ENCODE measurements at places on chromosomes 6 and 20.

DNA sequence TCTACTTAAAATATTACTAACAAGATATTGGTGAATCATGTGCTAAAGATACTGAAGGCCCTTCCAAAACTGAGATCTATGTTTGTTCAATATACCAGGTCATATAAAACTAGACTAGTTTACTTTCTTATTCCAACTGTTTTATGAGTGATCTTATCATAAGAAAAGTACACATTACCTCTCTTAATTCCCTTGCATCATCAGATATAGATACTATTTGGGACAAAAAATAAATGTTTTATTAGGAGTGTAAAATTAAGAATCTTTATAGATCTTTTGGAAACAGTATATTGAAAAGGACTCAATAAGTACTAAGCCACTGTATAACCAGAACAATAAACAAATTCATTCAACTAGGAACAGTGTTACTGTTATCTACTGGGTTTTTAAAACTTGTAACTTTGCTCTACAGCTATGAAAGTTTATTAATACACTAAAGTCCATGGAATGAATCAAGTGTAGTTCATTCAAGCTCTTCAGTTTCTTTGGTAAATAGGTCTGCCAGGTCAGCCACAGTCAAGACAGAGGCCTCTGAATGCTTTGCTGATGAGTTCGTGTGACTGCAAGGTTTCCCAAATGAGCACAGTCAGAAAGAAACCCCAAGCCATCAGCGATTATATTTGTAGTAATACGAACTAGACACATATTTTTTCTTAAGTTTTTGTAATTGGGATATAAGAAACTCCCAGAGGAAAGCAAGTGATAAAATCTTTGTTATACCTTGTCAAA, 71.8 kb upstream of the FBXO30 start:
- peaks cover 2% of the 10 kb centered on the region for H3K4me1 ChIP-seq
- no peaks in the 10 kb centered on the region for H3K27me3 ChIP-seq
- no peak for DNase-seq
- H3K36me3 ChIP-seq, result peaks cover 6% of the 10 kb centered on the region

DNA sequence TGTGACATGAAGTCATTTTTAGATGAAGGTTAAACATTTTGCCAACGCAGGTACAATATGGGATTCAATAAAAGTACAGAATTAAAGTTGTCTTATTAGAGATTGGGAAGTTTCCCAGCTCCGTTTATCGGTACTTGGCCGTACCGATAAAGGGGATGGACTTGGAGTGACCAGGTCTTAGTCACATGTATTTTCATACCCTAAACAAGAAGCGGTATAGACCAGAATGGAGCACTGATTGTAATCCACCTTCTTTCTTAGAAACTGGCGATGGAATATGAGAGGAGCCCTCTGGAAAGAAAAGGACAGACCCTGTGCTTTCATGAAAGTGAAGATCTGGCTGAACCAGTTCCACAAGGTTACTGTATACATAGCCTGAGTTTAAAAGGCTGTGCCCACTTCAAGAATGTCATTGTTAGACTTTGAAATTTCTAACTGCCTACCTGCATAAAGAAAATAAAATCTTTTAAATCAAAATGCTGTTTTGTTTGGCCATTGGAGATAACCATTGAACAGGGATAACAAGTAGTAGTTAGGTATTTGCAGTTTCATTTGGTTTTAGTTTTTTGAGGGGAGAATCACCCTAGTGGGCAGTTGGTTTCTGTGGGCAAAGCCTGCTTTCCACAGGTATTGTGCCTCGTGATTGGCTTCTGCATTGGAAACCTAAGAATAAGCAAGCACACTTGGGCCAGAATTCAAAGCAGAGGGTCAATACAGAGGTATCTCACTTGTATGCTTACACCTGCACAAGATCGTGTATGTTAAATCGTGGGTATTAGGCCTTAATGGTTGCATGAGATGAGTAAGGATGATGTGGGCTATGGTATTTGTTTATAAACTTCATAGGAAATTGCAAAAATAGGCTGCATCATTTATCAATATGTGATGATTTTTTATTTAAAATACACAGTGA, 11.2 kb upstream of the ZNFX1 start:
- no peak overlapping the region for H3K4me3 ChIP-seq
- no peak overlapping the region for H3K27ac ChIP-seq
- H3K4me1 ChIP-seq, result peaks cover 27% of the 10 kb centered on the region
- H3K27me3 ChIP-seq, result no peaks in the 10 kb centered on the region
- peaks cover 91% of the 10 kb centered on the region for H3K36me3 ChIP-seq

DNA sequence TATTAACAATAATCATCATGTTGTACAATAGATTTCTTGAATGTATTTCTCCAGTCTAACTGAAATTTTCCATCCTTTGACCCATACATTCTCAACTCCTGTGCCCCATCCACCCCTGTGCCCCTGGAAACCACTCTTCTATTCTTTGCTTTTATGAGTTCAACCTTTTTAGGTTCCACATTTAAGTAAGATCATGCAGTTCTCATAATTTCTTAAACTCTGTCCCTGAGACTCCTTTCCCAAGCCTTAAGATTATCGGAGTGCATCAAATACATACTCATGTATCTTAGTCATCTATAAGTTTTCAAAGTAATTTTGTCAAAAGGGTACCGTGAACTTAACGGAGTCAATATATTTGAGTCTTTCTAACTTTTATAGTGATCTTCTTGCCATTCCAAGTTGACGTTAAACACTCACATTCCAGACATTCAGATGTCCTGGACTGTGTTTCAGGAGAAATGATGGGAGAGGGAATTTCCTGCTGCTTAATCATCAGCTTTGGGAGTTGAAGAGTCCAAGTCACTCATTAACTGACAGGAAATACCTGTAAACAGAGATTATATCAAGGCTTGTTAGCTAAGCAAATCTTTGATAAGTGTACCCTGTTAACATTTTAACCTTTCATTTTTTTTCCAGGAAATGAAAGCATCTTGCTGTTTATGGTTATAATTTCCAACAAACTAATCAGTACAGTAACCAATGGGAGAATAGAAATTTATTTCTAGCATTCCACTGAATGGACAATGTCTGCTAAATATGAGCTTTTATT, 73.3 kb downstream of the ADGRG6 start:
- H3K4me3 ChIP-seq, result no peak overlapping the region
- H3K27me3 ChIP-seq, result peaks cover 27% of the 10 kb centered on the region
- H3K36me3 ChIP-seq, result no peaks in the 10 kb centered on the region
- H3K27ac ChIP-seq, result no peak overlapping the region
- no peak for DNase-seq

DNA sequence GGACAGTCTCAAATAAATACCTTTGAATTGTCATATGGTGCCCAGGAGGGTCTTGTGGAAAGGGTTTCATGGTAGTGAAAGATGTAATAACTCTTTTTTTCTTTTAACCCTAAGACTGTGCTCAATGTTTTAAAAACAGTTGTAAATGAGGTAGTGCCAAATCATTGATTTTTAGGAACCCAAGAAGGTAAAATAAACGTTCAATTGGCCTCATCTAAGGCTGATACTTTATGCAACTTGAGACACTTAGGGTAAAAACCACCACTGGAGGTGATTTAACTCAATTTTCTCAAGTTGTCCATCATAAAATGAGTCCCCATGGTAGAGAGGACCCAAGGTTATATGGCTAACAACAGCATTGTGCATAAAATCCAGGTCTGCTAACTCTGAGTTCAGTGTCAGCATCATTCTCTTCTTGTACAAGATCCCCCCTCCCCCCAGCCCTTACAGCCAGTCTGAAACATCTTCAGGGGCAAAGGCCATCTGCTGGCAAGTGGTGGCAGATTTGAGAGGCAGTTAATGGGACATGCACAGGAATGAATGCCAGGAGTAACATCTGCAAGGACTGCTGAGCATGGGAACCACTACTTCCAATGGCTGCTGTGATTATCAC, 244.4 kb downstream of the GMPR start:
- peak overlapping the region; percentile 69 for H3K4me3 ChIP-seq
- peaks cover 76% of the 10 kb centered on the region for H3K4me1 ChIP-seq
- DNase-seq, result no peak
- H3K27ac ChIP-seq, result peak overlapping the region; percentile 96

DNA sequence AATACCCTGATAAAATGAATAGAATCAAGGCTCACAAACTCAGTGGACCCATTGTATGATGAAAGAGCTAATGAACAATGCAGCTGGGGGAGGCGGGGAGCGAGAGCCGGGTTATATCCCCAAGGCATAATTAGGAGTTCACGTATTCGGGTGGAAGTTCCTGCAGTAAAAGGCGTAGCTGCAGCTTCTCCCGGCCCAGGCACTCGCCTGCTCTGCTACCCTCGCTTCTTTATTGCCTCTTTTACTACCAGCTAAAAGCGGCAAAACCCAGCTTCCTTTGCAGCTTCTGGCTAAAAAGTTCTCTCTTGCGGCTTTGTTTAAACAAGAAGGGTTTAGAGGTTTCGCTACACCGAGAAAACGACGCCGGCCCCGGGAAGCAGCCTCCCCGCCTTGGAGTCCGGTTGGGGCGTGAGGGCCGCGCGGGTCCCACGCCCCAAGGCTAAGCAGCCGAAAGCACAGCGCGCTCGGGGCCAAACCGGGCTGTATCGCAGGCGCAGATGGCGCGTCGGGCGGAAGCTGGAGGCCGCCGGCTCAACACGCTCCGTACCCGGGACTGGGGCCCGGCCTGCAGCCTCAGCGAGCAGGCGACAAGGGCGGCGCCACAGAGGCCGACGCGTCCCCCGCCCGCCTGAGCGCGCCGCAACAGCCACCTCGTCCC, 1.6 kb downstream of the ZBTB2 start:
- H3K36me3 ChIP-seq, result peaks cover 28% of the 10 kb centered on the region
- H3K27ac ChIP-seq, result peak overlapping the region; percentile 98

GRCh38 chr6:2719093-2719455, 31.6 kb downstream of the MYLK4 start:
- DNase-seq, result no peak
- H3K36me3 ChIP-seq, result no peaks in the 10 kb centered on the region
- no peak overlapping the region for H3K27ac ChIP-seq

DNA sequence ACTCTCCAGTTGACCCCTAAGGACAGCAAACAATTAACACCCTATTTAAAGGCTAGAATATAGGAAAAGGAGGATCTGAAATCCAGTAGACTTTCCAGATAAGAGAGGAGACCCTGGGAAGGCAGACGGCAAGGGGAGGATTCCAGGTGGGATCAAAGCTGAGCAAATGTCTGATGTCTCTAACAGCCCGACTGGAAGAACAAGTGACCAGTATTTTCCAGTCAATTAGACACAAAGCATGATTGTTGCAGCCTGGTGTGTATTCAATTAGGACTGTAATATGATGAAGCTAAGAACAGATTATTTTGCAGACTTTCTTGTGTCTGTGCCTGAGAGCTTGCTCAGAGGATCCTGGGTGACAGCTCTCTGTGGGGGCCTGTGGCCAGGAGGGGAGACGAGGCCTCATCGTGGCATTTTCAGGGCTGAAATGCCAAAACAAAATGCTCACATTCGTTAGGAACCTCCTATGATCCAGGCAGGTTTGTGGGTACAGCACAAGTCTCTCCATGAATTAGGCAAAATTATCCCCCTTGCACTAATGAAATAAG, 471.8 kb upstream of the AGPAT4 start:
- H3K4me3 ChIP-seq, result no peak overlapping the region
- no peaks in the 10 kb centered on the region for H3K36me3 ChIP-seq
- DNase-seq, result no peak
- H3K27ac ChIP-seq, result no peak overlapping the region
- H3K4me1 ChIP-seq, result no peaks in the 10 kb centered on the region
- no peaks in the 10 kb centered on the region for H3K27me3 ChIP-seq

GRCh38 chr20:25258828-25259227, 10.9 kb downstream of the PYGB start:
- H3K27ac ChIP-seq, result no peak overlapping the region
- DNase-seq, result no peak
- H3K4me3 ChIP-seq, result no peak overlapping the region
- H3K36me3 ChIP-seq, result peaks cover 37% of the 10 kb centered on the region
- peaks cover 12% of the 10 kb centered on the region for H3K4me1 ChIP-seq

GRCh38 chr6:25038999-25039398, 103.2 kb upstream of the RIPOR2 start:
- H3K27ac ChIP-seq, result peak overlapping the region; percentile 72
- H3K4me1 ChIP-seq, result peaks cover 65% of the 10 kb centered on the region
- no peaks in the 10 kb centered on the region for H3K27me3 ChIP-seq
- H3K36me3 ChIP-seq, result peaks cover 7% of the 10 kb centered on the region
- H3K4me3 ChIP-seq, result peak overlapping the region; percentile 58

DNA sequence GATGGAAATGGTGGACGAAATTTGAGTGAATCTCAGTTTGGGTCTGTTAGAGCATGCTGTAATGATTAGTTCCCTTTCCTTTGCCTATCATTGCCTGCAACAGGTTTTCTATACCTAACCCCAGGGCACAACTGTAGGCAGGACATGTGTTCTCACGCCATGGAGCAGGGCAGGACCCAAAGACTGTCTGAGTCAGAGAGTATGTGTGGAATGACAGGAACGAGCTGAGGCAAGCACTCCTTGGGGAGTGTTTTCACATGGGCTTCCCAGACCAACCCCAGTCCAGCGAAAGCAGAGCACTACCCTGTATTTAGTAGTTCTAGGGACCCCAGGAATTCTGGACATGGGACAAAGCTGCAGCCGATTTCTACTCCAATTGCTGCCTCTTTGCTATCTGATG, 234.2 kb downstream of the HACE1 start:
- H3K36me3 ChIP-seq, result no peaks in the 10 kb centered on the region
- no peak overlapping the region for H3K27ac ChIP-seq
- peaks cover 3% of the 10 kb centered on the region for H3K4me1 ChIP-seq

DNA sequence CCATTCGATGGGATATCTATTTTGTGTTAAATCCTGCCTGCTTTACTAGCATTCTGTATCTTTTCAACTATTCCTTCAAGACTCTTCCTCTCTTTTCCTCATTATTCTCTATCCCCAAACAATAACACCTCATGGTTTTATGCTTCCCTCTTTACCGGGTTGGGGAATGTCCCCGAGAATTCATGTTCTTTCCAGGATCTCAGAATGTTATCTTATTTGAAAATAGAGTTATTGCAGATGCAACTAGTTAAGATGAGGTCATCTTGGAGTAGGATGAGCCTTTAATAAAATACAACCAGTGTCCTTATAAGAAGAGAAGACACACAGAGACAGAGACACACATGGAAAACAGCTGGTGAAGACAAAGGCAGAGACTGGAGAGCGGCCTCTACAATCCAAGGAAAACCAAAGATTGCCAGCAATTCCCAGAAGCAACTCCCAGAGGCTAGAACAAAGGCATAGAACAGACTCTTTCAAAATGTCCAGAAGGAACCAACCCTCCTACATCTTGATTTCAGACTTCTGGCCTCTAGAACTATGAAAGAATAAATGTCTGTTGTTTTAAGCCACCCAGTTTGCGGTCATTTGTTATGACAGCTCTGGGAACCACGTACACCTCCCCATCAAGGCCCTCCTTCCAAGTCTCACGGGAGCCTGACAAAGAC, 126.8 kb upstream of the TNFAIP3 start:
- no peaks in the 10 kb centered on the region for H3K36me3 ChIP-seq
- no peaks in the 10 kb centered on the region for H3K27me3 ChIP-seq
- peaks cover 51% of the 10 kb centered on the region for H3K4me1 ChIP-seq
- no peak for DNase-seq

GRCh38 chr6:8628063-8628462, 192.7 kb upstream of the SLC35B3 start:
- no peak for DNase-seq
- no peaks in the 10 kb centered on the region for H3K27me3 ChIP-seq
- H3K4me3 ChIP-seq, result no peak overlapping the region
- no peaks in the 10 kb centered on the region for H3K36me3 ChIP-seq
- no peak overlapping the region for H3K27ac ChIP-seq

- peaks cover 33% of the 10 kb centered on the region for H3K27me3 ChIP-seq
- no peak overlapping the region for H3K27ac ChIP-seq
- peaks cover 9% of the 10 kb centered on the region for H3K36me3 ChIP-seq
- H3K4me1 ChIP-seq, result peaks cover 20% of the 10 kb centered on the region
- no peak for DNase-seq
- no peak overlapping the region for H3K4me3 ChIP-seq
Observed at GRCh38 chr20:45821947-45822346, 5.2 kb downstream of the TNNC2 start.

GRCh38 chr6:168841609-168842278, 400.8 kb downstream of the SMOC2 start:
- H3K4me3 ChIP-seq, result no peak overlapping the region
- H3K27ac ChIP-seq, result no peak overlapping the region
- H3K4me1 ChIP-seq, result no peaks in the 10 kb centered on the region
- no peaks in the 10 kb centered on the region for H3K27me3 ChIP-seq
